Stimulated activated CD4-positive, alpha-beta T cell treated with anti-CD3 and anti-CD28 coated beads, Interleukin-2, amount 100 ng/mL, for 48 hours (primary cell): ENCODE measurements at places on chromosomes 12 and 14.

DNA sequence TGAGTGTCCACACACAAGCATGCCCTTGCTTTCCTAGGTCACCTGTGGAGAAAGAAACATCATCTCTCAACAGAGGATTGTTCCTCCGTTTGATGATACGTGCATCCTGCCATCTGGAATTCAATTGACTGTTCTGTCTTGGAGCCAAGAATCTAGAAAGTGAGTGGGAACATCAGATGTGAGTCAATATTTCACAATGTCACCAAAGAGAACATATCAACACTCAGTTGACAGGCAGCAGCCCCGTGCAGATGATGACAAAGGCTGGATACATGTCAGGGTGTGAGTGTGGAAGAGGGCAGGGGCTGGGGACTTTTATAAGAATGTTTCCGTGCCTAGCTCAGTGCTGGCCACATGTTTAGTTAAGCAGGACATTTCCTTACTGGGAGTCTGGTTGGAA, 76.1 kb downstream of the TBC1D30 start:
- DNase-seq: no peak

DNA sequence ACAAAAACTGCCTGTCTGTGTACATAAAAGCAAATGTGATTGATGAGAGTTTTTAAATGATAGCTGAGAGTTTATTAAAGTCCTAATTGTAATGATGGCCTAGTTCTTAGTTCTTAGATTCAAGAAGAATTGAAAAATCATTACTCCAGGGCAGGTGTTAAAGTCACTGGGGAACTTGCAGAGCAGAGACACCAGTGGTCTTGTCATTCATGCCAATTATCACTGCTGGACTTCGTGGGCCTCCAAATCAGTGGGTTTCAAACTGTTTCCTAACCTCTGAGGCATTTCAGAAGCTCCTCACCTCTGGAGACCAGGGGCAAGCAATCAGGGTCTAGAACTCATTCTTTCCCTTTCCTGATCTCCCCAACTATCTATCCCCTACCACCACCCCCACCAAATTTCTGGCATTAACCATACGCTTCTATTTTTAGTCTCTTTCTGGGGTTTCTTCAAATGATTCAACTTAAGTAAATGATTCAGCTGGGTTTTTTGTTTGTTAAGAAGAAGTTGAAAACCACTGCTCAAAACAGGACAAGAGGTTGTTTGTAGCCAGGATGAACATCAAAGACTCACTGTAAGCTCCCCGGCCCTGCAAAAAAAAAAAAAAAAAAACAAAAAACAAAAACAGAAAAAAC, 80.1 kb downstream of the CEP83 start:
- no peak for DNase-seq

DNA sequence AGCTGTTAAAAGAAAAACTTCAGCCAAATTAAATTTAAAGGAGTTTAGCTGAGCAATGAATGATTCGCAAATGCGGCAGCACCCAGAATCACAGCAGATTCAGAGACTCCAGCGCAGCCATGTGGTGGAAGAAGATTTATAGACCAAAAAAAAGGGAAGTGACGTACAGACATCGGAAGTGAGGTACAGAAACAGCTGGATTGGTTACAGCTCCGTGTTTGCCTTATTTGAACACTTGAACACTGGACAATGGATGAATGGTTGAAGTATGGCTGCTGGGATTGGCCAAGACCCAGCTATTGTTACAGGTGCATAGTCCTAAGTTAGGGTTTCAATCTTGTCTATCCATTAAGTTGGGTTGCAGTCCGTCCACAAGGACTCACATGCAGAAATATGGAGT, 42.6 kb downstream of the GALNT8 start:
- DNase-seq: no peak

DNA sequence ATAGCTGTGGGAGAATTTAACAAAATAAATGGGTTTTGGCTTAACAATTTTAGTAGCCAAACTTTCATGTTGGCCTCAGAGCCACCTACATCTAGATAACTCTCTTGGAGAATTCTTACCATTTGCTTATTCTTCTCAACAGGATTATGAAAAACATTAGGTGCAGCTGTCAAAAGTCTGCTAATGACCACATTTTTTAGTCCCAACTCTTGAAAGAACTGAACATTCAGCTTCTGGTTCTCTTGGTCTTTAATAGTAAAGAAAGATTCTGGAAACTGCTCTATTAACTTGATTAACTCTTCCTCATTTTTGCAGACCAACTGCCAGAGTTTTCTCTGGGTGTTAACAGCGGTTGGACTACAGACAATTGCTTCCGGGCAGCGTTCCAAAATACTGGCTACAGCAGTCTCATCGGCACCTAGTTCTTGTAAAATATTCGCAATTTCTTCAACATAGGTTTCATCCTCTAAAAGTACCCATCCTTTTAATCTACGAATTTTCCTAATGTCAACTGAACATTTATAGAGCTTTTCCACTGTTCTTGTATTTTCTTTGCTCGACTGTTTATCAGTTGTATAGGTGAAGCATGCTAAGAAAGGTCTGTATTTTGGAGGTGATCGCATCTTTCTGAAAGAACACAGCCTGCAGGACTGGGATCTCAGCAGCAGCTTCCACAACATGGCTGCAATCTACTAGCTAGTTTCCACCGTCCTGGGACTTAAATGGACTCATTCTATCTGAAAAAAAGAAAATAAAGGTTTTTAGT, 8.7 kb downstream of the MTERF2 start:
- DNase-seq: no peak

GRCh38 chr14:95391331-95391730, 71.6 kb upstream of the CLMN start:
- no peak for DNase-seq
